ENCODE measurements at places on chromosomes 2 and 18.
A peak's percentile ranks its signal among the peaks of the same experiment; 100 is the strongest.

- no peak for DNase-seq
Observed at GRCh38 chr2:83565181-83565580, 893.9 kb downstream of the SUCLG1 start.

DNA sequence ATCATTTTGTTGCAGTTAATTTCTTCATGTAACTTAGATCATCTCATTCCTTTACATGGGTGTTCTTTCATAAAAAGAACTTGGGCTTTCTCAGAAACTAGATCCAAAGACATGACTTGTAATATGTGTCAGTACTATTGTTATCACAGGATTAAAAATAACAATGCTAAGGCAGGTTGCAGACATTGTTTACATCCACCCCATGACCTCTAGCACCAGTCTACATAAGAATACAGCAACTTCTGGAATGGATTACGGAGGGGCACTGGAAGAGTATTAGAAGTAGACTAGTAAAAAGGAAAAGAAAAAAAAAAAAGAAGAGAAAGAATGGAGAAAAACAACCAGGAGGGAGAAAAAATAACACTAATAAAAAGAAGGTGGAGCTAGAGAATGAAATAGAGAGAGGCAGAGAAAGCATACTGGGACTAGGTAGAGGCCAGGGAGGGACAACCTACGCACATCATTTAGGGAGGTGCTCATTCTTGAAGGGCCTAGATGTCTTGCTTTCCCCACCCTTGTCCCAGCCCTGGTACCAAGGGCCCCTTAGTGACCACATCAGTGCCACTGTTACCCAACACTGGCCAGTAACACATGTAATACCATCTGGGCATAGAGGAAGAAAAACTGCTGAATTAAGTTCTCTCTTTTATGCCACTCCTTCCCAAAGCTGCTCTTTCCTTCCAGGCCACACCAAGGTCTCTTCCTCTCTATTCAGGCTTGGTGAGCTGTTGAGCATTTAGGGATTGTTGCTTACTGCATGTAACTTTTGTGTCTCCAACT, 70.6 kb upstream of the KLF7 start:
- DNase-seq = no peak

GRCh38 chr18:23970161-23971096, 44.1 kb upstream of the TTC39C start:
- peak; percentile 50 for DNase-seq

GRCh38 chr2:70561893-70562292, 8.3 kb upstream of the TGFA start:
- DNase-seq = no peak

DNA sequence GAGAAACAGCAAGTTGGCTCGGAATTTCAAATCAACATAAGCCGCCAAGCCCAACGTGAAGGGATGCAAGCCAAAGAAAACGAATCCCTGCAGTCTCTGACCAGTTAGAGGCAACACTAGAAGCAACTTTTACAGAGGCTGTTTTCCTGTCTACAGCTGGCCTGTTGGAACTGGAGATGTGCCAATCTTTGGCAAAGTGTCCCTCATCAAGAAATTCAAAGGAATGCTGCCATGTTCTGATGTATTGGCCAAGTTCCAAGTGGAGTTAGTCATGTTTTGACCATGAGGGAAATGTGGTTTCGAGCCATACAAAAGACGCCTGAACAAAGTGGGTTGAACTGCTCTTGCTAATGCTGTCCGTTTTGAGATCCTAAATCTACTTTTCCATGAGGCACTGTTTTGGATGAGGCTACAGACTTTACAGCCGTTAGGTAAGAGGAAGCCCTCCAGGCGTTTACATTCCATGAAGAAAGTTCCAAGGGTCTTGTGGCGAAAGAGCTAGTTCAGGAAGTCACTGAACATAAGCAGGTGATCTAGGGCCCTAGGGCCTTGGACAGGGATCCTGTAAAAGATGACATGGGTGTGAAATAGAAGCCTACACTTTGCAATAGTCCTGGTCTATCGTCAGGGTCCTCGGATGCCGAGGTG, 140.7 kb upstream of the PXDN start:
- DNase-seq = no peak

DNA sequence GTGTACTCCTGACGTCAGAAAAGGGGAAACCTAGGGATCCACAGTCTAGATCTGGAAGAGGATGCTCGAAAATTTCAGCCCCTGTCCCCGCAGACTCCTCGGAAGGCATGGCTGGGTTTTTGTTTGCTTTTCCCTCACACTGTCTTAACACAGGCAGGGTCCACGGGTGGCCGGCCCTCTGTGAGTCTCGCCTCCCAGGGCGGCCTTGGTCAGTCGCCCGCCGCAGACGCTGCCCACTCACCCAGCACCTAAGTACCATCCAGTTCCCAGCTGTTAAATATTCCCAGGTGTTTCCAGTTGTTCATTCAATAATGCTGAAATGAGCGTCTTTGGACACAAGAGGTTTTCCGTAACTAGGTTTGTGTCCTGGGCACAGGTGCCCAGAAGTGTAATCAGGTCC, 193.2 kb downstream of the TWIST2 start:
- no peak for DNase-seq

DNA sequence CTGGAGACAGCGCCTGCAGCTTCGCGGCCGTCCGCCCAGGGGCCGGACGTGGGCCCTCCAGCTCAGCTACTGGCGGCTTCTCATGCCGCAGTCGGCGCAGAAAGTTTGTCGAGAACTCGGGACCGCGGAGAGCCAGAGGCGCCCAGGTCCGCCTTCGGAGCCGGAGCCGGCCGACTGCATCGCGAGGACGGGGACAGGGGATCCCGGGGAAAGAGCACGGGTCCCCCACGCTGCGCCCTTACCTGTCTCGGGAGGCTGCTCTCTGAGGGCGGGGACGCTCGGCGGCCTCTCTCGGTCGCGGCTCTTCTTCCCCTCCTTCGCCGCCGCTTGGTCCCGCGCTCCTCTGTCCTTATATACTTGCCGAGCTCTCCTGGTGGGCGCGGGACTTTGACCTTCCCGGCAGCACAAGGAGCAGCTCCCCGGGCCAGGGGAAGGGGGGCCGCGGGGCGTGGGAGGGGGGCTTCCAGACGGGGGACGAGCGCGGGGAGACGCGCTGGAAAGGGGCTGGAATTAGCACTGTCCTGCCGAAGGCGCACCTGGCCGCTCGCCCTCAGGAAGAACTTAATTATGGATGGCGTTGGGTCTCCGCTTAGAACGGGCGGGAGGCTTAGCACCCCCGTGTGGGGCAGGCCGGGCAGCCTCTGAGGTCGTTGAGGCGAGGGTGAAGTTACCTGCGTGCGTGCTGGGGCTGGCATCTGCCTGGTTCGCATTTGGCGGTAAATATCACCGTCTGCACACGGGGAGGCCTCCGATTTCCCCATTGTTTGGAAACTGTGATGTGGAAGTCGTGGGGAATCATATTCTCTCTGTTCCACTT, at the start of gene POMC:
POMC (minus strand) TSS at position 325 of the 817 bp plus-strand sequence. CDS start 3,808 bp downstream, outside the sequence.
- peak; percentile 46 for DNase-seq

- no peak for DNase-seq
Observed at GRCh38 chr2:9063023-9063606, 59.6 kb upstream of the MBOAT2 start.

- no peak for DNase-seq
Observed at GRCh38 chr2:188506843-188507242, 215.2 kb downstream of the GULP1 start.

DNA sequence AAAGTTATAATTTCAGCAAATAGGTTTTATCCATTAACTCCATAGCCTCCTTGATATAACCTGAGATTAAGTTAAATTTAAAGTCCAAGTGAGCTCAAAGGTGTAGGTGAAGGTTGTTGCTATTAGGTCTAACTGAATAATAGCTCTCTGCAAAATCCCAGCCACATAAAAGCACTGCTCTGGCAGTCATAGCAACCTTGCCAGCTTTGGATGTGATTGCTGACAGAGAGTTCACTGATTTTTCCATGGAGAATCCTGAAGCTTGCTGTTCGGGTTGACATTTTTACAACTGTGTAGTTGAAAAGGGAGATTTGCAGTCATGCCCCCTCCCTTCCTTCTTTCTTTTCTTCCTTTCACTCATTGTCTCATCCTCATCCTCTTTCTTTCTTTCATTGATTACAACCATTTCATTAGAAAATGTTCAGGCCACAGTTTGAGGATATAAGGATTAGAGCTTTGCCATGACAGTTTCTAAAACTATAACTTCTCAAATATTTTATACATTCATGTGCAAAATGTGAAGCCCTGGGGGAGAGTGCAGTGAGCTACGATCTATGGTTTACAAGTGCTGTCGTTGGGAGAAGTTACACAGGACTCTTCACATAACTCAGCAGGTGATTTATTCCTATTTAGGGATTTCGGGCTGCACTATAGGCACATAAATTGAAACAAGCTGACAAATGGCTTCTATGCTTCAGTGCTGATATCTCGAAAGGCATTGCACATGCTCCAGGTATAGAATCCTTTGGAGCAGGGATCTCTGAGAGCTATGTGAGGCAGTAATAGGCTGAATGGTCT, 193.8 kb downstream of the LRRTM4 start:
- no peak for DNase-seq

DNA sequence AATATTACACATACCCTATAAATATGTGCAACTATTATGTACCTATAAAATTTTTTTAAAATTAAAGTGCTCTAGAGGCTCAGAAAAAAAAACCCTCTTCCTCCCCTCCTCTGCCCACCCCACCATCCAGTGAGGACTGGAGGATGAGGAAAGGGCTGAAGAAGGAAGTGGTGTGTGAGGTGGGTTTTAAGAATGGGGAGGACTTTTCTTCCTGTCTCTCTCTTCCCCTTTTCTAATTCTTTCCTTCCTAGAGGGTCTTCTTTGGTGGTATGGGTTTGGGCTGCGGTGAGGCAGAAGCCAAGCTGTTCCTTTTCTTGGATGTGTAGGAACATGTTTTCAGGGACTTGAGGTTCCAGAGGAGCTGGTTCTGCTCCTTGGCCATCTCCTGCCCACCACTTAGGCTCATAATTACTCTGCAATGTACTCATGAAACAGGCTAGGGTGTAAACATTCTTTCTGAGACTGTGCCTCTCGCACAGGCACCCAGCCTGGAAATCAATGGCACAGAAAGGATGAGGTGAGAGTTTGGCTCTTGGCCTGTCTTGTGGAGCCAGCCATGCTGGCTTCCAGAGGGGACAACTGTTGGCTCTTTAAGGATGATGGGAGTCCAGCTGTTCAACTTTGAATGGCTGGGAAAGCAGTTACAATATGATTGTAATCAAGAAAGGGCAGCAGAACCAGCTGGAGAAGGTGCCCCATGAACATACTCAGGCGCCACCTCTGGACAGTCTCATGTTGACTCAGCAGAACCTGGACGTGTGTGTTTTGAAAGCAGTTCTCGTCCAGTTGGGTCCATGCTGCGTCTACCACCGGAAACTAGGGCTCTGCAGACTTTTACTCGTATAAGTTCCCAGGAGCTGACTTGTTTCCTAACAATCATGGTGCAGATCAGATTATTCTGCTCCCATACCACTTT, 38.3 kb downstream of the IL1RL2 start:
- DNase-seq = peak; percentile 6

DNA sequence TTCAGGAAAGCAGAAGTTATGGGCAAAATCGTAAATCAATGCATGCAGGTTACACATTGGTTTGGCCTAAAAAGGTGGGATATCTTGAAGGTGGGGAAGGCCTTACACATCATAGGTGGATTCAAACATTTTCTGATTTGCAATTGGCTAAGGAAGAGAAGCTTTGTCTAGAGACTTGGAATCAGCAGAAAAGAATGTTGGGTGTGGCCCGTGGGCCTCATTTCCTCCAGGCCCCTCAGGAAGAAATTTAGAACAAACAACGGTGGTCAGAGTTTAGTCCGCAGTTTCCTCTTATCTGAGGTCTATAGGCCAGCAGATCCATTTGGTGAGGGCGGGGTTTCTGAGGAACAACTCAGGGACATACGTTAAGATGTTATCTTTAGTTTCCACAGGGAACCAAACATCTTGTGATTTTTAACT, 50.9 kb upstream of the AFF3 start:
- peak; percentile 30 for DNase-seq

- DNase-seq = no peak
Observed at GRCh38 chr2:224466304-224466895, 64.5 kb upstream of the FAM124B start.

DNA sequence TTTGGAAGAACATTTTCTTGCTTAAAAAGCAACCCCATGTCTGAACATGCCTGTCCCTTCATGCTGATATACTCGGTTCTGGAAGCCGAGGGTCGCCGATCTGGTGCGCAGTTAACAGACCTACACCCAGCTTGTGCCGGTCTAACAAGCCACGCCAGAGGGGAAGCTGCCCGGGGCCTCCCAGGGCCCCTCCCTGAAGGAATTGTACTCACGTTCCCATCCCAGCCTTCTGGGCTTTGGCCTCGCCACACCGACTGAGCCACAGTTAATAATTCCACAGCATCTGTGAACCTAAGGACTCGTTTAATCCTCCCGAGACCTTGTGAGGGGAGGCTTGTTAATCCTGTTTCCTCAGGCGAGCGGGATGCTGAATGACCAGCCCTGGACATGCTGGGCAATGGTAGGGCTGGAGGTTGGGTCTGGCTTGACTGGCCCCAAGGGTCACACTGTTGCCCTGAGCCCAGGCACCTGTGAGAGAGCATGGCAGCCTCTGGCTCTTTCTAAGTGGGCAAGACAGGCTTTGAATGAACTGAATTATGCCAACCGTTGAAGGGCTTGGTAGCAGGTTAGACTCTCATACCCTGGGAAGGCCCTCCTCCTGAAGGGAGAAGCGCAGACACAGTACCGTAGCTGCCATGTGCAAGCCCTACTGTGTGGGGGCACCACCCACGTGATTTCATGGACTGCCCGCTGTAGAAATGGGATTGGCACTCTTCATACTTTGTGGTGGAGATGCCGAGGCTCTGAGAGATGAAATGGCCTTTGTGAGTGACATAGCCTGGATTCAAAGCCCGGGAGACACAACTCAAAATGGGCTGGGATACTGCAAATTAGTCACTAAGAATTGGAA, 27.9 kb upstream of the ODC1 start:
- no peak for DNase-seq

GRCh38 chr2:219142329-219142728, 18.3 kb downstream of the NHEJ1 start:
- no peak for DNase-seq

DNA sequence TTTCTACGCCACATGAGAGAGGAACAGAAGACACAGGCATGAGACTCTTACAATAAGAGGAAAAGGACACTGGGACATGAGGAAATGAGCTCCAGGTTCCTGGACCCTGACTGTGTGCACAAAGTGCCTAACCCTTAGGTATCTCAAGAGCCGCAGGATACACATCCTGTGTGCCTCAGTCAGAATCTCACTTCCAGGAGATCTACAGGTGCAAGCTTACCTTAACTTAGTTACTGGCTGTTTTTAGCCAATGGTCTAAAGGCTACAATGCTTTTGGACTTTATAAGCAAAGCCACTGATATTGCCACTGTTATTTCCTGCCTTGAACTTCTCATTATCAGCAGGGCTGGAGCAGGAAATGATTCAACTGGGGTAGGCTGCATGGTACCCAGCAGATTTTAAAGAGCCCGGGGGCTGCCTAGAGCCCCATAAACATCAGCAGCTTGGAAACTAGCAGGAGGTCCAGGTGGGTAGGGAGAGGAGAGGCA, 254.4 kb downstream of the ZNF521 start:
- peak; percentile 27 for DNase-seq

DNA sequence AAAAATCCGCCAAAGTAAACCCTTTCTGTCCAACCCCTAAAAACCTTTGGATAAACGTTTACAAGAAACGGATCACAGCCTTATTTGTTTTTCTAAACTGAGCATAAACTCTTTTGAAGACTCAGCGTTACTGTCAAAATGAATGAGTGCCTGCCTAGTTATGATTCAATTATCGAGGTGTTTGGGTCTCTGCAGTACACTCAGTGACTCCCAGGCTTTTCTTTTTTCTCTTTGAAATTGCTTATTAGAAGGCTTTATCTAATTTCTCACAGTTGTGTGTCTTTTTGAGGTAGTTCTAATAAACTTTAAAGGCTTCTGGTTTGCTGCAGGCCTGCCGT, 663 bp downstream of the RHBDD1 start:
- DNase-seq = no peak

GRCh38 chr2:6923319-6923718, 6.1 kb downstream of the RNF144A start:
- DNase-seq = no peak

- no peak for DNase-seq
Observed at GRCh38 chr2:44635725-44636124, 274.0 kb downstream of the CAMKMT start.
